ENCODE measurements at places on chromosomes 6 and 20.

DNA sequence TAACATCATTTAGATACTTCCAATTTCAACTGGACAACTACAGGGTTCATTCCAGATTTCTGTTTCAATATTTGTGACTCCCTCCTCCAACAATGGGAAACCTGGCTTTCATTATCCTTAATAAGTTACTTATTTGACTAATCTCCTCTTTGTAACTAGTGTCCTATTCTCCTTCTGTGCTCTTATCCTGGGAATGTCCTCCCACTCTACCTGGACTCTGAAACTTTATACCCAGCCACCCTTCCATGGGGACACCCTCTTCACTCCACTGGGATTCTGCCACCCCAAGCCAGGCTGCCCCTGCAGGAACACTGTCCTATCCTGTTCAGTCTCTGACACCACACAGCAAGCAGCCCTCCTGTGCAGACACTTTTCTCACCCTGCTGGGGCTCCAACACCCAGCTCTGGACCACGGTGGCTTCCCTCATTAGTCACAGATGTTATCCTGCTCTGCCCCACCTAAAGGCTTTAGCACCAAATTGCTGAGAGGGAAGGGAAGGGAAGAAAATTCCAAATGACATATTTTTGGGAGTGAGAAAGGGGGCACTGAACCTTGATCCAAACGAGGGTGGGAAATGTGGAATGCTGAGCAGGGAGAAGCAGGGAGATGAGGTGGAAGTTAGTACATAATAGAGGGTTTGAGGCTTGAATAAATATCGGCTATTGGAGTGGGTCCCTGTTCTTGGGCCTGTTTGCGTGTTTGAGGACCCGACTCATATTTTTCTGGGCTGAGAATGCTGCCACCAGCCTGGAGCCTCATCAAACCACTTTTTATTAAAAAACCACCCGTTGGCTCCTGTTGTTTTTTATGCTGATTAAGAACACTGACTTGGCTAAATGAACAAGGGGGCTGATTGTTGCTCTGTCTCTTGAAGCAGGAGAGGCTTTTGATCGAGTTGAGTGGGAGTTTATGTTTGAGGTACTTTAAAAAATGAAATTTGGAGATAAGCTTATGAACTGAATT lies 54.0 kb upstream of the AKIRIN2 start:
- no peak for DNase-seq

DNA sequence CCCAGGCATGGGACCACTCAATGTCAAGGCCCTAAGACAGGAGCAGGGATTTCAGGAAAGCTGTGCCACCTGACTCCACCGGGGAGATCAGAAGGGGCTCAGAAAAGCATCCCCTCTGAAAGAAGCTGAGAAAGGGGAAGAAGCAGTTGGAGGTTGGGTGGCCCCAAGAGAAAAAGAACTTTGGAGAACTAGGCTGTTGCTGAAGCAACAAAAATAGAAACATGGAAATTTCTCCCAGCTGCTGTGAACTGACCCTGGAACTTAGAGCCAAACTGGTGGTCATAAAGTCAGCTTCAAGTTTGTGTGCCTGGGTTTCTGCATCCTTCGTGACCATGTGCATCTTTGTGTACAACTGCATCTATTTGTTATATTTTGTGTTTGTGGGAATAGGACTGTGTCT lies 534.5 kb downstream of the MAFB start:
- DNase-seq, result no peak

GRCh38 chr6:36615018-36615761 lies 21.0 kb downstream of the SRSF3 start:
- no peak for DNase-seq

GRCh38 chr6:118523216-118523615 lies 24.9 kb upstream of the PLN start:
- DNase-seq, result no peak

DNA sequence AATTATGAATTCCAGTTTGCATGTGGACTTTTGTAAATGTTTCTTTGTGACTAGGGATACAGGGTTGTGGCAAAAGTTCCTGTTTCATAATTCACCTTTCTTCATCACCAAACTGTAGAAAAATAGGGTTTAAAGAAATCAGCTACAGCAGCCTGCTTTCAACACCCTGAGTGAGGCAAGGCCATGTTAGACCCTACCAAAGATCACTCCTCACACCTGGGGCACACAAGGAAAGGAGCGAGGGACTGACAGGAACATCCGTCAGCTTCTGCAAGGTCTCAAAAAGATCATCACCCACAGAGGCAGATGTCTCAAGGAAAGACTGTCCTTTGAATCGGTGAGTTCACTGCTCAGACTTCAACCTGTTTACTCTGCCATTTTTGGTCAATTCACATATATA lies 10.5 kb upstream of the STX11 start:
- no peak for DNase-seq

DNA sequence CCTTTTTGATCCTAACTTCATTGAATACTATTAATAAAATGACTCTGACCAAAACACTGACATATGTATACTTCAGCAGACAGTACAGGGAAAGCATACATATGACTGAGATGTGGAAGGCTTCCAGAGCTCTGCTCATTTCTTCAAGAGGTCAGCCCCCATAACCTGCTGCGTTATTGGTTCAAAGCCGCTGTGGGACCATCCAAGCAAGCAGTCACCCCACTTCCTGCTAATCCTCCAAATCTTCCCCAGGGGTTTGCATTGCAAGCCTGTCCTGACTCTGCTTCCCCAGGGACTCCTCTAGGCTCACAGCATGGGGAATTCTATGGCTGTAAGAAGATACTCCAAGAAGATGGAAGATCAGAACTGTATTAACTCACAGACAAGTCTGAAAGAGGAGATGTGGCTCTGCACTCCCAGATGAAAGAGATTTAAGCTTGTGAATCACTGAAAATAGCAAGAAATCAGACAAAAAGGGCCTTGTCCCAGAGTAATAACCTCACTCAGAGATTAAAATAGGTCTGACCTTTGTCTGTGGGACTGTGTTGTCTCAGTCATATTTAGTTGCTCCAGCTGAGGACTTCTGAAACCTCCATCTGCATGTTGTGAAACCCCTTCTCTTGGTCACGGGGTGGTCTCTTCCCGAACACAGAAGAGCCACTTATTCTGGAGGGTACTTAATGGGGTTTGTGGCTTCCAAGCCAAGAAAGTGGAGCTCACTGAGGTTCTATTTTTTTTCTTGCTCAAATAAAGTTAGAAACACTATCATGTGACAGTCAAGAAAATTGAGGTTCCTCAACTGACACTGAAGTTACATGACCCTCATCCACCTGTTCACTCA lies 101.5 kb upstream of the MARCKS start:
- no peak for DNase-seq

DNA sequence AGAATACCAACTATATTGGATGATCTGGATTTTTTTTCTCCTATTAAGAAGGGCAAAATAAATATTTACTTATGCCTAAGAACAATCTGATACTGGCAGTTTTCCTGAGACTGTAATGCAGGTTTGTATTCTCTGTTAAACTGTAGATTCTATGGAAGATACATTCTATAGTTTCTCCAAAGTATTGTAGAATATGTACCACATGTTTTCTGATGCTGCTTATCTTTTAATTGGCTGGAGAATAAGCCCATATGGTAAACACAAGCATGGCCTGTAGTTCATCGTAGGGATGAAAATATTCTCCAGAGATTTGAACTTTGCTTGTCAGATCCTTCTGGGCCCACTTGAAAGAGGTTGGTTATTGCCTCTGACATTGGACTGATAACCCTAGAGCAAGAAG lies 99.1 kb downstream of the CENPW start:
- DNase-seq, result no peak

DNA sequence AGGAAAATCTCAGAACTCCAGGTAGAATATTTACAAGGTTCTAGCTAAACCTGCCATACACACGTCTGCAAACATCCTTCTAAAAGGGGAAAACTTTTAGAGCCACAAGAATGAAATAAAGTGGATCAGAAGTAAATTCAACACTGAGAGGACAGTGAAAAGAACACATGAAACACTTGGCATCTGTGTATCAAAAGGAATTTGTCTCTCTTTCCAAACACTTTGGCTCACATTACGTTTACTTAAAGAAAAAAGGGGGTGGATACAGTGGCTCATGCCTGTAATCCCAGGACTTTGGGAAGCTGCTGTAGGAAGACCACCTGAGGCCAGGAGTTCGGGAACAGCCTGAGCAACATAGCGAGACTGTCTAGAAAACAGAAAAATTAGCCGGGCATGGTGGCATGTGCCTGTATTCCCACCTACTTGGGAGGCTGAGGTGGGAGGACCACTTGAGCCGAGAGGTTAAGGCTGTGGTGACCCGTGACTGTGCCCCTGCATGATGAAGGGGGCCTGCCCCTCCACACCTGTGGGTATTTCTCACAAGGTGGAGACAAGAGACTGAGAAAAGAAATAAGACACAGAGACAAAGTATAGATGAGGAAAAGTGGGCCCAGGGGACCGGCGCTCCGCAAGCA lies 35.4 kb downstream of the NINL start:
- DNase-seq, result no peak

DNA sequence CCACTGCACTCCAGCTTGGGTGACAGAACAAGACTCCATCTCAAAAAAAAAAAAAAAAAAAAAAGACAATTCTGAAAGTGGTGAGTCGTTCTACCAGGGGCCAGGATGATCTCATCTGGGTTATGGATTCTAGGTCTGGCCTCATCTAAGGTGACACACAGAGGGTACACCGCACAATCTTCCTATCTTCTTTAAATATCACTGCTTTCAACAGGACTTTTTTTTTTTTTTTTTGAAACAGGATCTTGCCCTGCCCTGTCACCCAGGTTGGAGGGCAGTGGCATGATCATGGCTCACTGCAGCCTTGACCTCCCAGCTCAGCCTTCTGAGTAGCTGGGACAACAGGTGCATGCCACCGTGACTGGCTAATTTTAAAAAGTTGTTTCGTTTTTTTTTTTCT lies 67.7 kb downstream of the SLC16A10 start:
- no peak for DNase-seq

DNA sequence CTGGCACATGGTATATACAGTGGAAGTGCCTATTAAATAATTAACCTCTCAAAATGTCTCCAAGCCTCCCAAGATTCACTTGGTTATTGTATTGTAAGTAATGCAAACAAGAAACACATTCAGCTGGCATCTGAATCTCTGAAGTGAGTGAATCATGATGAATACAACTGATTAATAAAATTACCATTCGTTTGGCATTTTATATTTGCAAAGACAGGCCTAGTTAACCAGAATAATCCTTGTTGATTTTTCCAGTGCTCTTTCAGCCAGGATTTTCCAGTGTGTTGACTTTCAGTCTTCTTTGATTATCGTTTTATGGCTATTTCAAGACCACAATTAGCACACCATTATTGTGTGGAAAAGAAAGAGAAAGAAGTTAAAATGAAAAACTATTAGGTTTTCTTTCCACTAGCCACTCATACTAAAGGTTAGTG lies 20.3 kb downstream of the SLC22A2 start:
- no peak for DNase-seq

DNA sequence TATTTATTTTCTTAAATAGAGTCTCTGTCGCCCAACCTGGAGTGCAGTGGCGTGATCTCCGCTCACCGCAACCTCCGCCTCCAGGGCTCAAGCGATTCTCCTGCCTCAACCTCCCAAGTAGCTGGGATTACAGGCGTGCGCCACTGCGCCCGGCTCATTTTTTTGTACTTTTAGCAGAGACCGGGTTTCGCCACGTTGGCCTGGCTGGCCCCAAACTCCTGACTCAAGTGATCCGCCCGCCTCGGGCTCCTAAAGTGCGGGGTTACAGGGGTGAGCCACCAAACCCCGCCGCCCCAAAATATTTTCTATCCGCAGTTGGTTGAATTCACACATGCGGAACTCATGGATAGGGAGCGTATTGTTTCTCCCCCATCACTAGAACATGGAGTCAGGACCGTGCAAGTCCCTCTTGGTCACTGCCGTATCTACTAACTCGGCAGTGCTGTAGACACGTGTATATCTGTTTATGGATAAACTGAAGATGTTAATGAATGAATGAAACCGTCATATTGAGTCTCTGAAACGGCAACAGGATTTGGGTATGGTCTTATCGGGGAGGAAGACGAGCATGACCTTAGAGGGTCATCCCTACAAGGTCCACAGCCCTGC lies 904 bp downstream of the MKKS start:
- no peak for DNase-seq

DNA sequence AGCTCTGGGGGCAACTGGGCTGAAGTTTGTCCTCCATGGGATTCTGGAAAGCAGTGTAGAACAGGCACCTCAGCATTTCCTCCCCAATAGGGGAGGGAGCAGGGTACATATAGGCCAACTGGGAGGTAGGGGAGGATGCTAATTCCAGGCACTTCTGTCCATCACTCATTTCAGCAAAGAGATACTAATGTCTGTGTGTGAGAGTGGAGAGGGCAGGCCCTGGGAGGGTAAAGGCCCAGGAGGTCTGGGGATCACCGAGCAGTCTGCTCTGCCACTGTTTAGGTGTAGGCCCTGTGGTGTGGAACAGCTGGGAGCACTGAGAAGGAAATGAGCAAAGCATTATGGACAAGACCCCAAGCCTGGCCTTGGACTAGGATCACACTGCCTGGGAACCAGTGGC lies 158.7 kb downstream of the SLC24A3 start:
- no peak for DNase-seq

DNA sequence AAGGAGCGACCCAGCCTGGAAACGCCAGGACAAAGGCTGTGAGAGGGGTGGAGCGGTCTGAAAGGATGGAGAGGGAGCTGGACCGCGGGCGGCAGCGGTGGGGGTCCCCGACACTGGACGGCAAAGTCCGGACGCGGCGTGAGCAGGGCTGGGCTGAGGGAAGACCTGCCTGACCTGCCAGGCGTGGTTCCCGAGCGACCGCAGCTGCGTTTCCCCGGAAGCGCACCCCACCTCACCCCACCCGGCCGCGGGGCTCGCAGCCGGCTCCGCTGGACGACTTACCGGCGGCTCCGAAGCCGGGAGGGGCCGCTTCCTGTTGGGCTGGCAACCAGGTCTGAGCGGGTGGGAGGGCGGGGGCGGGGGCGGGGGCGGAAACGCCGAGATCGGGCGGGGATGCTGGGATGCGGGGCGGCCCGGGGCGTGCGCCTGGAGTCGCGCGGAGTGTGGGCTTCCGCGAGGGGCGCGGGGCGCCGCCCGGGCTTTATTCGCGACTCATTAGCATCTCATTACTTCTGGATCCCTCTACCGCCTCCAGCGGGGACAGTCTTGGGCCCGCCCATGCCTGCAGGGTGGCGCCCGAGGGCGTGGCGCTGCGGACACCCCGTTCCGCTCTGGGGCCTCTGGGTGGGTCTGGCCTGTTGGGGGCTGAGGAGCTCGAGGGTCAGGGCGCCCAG lies at the start of gene MICAL1:
Gene MICAL1 (minus strand): TSS at position 336 of the 674 bp plus-strand sequence. CDS start 1,576 bp downstream, outside the sequence.
- DNase-seq, result no peak

GRCh38 chr6:110831405-110831804 lies 16.1 kb upstream of the CDK19 start:
- DNase-seq, result no peak

- DNase-seq, result no peak
Measured at GRCh38 chr6:146312608-146313007, 231.0 kb upstream of the RAB32 start.

DNA sequence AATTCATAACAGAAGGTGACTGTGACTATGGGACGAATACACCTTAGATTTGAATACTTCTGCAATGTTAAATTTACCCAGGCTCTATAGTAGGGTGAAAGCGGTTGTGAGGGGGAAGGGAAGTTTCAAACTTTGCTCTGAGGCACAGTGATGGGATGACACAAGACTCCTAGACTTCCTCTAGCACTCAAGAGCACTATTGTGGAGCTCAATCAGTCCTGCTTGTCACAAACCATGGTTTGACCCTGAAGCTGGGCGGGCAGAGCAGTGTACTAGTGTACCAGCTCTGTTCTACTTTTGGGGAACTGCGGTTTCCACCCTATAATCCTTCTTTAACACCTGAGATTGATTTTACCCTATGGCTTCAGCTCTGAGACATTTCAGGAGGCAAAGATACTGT lies 17.1 kb downstream of the TRIM27 start:
- DNase-seq, result no peak

Measured in HS-5 (cell line).